Forelimb muscle (tissue), 1 donor: ENCODE measurements at places on chromosomes 16 and 17. TPM values are rescaled to one million over a fixed set of nuclear protein-coding genes. Genes with fewer than 3 reads are reported as not detected.

Gene SLFN14
- polyA plus RNA-seq, result 0.24 TPM

Gene GNG13
- not detected for polyA plus RNA-seq

Gene RARA
- 59.0 TPM for polyA plus RNA-seq

Gene GRAP
- 1.9 TPM for polyA plus RNA-seq

Gene ADPRM
- 21.4 TPM for polyA plus RNA-seq

Gene SOST
- not detected for polyA plus RNA-seq

Gene TBC1D3C
- polyA plus RNA-seq, result not detected

Gene PKMYT1
- polyA plus RNA-seq, result 9.9 TPM

Gene MLLT6
- polyA plus RNA-seq, result 74.0 TPM

GRCh38 chr16:2498531-2499253, 15.1 kb upstream of the ATP6V0C start:
- DNase-seq, result no peak

DNA sequence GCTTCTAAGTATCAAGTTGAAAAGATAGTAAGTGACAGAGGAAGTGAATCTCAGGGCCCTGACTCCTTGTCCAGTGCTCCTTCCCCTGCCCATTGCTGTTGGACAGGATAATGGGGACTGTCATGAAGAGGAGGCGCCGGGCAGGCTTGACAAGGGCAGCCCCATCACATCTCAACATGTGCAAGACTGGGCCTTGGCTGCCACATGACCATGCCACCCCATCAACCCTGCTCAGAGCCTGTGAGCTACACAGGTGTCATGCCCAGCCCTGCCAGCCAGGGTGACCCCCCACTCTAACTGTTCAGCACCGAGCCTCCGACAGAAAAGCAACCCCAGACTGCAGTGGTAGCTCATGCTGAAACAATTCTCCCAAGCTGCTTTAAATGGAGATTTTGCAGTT, 171.6 kb downstream of the C16orf78 start:
- no peak for DNase-seq

- no peak for DNase-seq
These were observed 709 bp upstream of the CD300LG start for GRCh38 chr17:43846221-43846712.

- no peak for DNase-seq
These were observed 8.7 kb downstream of the COX10 start for GRCh38 chr17:14078027-14078426.

DNA sequence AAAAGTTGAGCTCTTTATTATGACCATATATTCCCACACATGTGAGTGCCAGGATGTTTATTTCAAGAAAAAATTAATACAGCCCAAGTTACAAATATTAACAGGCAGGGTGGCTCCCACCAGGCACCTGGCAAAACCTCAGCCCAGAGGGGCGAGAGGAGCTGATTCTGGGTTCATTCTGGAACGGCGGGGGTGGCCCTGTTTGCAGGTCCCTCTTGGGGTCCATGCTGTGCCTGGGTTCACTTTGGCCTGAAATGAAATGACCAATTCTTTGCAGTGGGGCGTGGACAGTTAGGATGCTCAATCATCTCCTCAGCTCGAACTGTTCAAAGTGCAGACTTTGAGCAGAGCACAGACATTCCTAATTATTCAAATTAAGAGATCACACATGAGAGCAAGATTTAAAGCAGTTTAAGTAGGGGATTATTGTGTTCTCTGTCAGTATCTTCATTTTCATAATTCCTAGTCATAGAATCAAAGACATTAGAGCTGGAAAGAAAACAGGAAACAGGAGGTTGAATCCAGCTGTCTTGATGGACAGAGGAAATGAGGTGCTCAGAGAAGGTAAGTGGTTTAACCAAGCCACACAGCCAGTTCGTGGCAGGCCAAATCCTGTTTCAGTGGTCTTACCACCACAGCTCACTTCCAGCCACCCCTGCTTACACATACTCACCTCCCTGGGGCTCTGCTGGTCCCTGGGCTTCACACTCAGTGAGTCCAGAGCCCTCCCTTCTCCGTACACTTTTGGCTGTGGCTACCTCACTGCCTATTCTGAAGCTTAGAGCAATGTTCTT, 363.9 kb upstream of the TNRC6C start:
- DNase-seq, result no peak

- no peak for DNase-seq
These were observed 143.3 kb upstream of the AXIN2 start for GRCh38 chr17:65704731-65705130.

DNA sequence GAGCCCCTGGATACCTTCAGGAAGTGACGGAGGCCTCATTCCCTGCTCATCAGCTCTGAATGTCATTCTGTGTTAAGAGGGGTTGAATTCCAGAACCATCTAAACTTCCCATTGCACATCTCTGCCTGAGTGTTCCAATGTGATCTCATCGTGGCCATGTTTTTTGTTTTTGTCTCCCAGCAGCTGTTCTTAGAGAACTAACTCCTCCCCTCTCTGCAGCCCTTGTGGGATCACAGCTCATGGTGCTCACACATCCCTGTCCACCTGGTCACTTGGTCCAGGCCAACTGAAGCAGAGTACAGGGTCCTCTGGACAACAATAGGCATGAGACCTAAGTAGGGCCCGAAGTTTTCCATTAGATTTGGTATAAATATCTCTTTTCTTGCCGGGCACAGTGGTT, 6.0 kb upstream of the SYT17 start:
- DNase-seq, result no peak

DNA sequence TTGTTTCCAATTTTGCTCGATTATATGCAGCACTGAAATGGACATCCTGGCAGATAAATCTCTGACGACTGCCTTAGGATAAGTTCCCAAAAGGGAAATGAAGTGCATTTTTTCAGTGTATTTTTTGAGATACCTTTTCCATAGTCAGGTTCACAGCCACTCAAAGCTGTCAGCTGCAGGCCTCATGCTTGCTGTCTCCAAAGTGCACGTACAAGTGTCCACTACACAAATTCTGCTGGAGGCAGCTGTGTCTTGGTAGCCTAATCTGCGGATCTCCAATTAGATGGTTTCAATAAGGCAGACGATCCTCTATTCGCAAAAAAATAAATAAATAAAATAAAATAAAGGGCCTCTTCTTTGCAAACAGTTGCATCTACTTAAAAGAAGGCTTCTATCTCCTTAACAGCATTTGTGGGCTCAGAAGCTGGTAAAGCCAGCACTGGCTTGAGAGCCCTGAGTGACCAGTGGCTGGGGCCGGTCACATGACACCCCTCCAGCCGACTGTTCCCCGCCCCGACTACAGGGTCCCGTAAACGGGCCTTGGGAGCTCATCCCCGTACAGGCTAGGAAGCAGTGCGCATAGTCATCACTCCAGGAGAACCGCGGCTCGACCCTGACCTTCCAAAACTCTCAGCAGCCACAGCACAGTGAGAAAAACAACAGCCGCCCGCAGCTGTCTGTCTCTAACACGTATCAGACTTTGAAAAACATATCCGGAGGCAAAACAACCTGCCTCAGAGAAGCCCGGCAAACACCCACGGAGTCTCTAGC, 18.8 kb downstream of the RPH3AL start:
- no peak for DNase-seq

GRCh38 chr17:49928837-49929475, 40.0 kb upstream of the DLX4 start:
- no peak for DNase-seq

GRCh38 chr16:78993346-78993745, 607.2 kb downstream of the MAF start:
- DNase-seq, result no peak

GRCh38 chr17:624341-624860, 90.2 kb downstream of the VPS53 start:
- DNase-seq, result no peak

DNA sequence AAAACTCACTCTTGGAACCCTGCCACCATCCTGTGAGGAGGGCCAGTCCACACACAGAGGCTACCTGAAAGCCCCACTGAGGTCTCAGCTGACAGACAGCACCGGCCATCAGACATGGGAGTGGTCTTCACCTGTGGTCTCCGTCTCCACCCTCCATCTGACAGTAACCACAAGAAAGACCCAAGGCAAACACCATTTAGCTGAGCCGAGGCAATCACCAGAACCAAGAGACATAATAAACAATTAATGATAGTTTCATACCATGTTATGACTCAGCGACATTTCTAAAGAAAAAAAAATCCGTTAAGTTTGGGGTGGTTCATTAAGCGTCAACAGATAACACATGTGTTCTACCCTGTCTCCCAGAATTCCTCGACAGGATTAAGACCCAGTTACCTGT, 6.1 kb upstream of the EVPLL start:
- no peak for DNase-seq

- no peak for DNase-seq
These were observed 48.2 kb downstream of the EPN2 start for GRCh38 chr17:19285213-19285900.

DNA sequence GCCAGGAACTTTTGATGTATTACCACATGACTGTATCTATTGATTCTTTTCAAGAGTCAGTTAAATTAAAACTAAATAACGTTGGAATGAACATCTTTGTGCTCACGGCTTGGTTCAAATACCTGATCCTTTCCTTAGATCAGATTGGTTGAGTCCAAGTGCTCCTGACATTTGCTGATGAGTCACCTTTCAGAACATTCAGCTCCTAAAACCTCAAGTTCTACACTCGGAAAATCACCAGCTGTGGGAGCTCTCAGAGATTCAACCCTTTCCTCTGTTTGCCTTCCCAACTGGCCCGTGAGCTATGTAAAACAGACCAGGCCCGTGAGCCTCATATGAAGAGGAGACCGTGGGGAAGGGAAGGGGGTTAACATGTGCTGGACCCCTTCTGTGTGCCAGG, 68.1 kb downstream of the RTN4RL1 start:
- DNase-seq, result no peak

- DNase-seq, result no peak
These were observed at the start of gene KRT33B for GRCh38 chr17:41369713-41370112. TSS of gene KRT33B (minus strand) at chr17:41369813. CDS start at chr17:41369750, 63 bp downstream.

DNA sequence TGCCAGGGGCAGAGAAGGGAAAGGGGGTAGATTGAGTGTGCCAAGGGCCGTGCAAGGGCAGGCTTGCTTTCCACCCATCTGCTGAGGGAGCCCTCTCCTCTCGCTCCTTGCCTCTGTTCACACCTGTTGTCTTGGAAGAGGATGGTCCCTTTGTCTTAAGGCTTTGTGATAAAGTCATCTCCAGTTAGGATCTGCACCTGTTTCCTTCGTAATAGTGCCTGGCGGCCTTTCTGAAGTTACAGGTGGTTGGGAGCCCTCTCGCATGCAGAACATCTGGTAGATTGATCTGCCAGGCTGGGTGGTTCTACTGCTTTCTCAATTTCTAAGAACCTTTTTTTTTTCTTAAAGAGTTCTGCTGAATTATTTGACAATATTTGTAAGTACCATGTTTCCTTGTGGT, 16.3 kb downstream of the UBFD1 start:
- no peak for DNase-seq

DNA sequence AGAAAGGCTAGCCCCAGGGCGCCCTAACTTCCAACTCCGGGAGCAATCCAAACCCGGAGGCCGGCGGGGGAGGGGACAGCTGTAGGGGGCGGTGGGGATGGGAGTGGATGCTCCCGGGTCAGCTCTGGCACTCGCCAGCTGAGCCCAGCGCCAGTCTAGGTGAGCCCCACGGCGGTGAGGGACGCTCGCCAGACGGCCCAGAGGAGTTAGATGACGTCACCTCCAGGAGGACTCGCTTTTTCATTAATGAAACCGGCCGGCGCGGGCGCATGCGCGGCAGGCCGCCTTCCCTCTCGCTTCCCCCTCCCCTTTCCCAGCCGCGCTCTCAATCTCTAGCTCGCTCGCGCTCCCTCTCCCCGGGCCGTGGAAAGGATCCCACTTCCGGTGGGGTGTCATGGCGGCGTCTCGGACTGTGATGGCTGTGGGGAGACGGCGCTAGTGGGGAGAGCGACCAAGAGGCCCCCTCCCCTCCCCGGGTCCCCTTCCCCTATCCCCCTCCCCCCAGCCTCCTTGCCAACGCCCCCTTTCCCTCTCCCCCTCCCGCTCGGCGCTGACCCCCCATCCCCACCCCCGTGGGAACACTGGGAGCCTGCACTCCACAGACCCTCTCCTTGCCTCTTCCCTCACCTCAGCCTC, at the start of gene NF1:
Gene NF1 (plus strand): TSS at position 378 of the 636 bp plus-strand sequence. CDS start 333 bp downstream, outside the sequence.
- peak; percentile 91 for DNase-seq

- DNase-seq, result no peak
These were observed 13.8 kb upstream of the SLC5A10 start for GRCh38 chr17:18937981-18938691.

- no peak for DNase-seq
These were observed 36.9 kb downstream of the GPATCH8 start for GRCh38 chr17:44466339-44466738.

GRCh38 chr17:1645207-1646171, at the start of gene SCARF1:
TSS of gene SCARF1 (minus strand) at chr17:1645732. CDS start at chr17:1645697, 35 bp downstream.
- DNase-seq, result no peak

DNA sequence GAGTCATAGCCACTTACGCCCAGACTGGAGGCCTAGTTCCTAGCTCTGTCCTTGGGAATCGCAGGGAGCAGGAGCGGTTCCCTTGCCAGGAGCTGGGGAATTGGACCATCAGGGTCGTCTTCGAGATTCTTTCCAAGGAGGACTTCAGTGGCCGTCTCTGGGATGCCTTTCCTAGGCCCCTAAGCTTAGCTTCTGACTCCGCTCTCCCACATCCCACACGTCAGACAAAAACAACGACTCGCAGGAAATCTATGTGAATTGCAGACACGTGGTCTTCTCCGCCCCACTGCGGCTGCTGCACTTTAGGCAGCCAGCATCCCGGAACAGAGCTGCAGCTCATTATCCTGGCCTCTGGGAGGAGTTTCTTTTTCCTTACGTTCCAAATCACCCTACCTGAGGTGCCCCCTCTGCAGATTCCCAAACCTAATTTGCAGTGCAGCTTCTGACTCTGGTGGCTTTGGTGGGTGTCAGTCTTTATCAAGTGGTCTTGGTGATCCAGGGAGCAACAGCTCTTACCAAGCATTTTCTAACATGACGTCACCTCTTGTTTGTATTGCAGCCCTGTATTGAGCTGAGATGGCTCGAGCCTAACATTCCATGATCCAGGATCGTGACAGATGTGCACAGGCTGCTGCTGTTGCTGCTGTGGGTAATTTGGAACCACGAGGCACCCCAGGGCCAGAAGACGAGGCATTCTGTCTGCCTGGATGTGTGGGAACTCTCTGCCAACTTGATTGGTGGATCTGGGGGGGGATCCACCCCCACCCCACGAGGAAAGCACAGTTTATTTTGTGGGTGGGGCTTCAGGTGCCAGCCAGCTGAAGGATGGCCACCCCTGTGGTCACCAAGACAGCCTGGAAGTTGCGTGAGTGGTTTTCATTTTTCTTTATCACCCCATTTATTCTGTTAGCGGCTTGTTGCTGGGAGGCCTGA, 1.1 kb downstream of the KATNB1 start:
- peak; percentile 29 for DNase-seq

- DNase-seq, result no peak
These were observed 63.3 kb downstream of the KSR1 start for GRCh38 chr17:27519550-27519949.
